ENCODE measurements at places on chromosomes 4 and X. TPM values are rescaled to one million over a fixed set of nuclear protein-coding genes. Genes with fewer than 3 reads are reported as not detected.

MAGEA2 gene
- total RNA-seq = not detected

CXCL8 gene
- total RNA-seq = 294 TPM

MTCP1 gene
- 2.2 TPM for total RNA-seq

ZNF630 gene
- 0.32 TPM for total RNA-seq

VCX gene
- total RNA-seq = not detected

SPATA4 gene
- 0.97 TPM for total RNA-seq

TLR10 gene
- not detected for total RNA-seq

RTL5 gene
- total RNA-seq = 1.3 TPM
